ENCODE measurements at places on chromosomes 1 and 21.

DNA sequence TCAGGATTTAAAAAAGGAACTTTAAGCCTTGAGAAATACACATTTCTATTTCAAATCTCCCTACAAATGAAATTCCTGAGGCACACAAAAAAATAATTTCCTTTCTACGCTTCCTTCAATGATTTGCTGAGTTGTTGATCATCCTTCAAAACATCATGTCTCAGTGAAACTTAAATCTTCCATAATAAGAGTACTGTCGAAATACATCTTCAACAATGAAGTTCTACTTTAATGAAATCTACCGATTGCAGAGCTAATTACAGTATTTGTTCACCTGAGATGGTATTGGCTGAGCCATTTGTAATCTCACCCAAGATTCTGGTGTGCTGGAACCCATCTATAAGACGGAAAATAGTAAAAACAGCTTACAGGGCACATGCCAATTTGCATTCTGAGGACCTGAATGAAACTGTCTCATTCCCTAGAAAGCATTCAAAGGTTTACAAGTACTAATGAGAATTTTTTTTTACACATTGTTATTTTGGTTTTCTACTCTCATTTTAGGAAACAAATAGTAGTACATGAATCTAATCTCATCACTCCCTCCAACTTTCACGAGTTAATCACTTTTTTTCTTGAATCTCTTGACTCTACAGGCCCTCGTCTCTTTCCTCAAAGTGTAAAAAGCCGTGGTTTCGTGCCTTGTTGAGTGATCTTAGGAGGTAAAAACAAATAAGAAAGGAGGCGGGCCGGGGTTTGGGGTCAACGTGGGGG is 1.1 kb downstream of the CHML start:
- no peak for DNase-seq

GRCh38 chr1:117964290-117965038 is 34.9 kb downstream of the WDR3 start:
- DNase-seq: no peak

- DNase-seq: no peak
Observed at GRCh38 chr1:112686417-112686816, 12.0 kb downstream of the MOV10 start.

- no peak for DNase-seq
Observed at GRCh38 chr1:81706650-81707435, 93.9 kb upstream of the ADGRL2 start.

Measured in activated T-cell treated with anti-CD3 and anti-CD28 coated beads, Interleukin-2, amount 50 U/mL, for 48 hours (primary cell).